ENCODE measurements at places on chromosomes 2 and 18.

DNA sequence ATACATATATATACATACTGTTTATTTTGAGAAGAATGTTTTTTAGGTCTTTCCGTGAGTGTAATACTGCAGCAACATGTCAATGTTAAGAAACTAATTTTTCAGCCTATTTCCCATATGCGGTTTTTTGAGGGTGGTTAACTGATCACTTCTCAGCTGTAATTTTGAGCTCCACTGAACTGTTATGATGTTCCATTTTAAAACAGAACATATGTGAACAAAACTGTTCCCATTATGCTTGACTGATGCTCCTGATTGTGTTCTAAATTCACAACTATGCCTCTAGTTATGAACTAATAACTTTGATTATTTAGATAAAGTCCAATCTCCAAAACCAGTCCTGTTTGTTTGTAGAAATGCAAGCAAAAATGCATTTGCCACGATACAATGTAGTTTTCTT lies 511.2 kb upstream of the FSIP2 start:
- DNase-seq = no peak

GRCh38 chr2:54546923-54547720 lies 91.0 kb downstream of the SPTBN1 start:
- DNase-seq = no peak

- no peak for DNase-seq
Measured at GRCh38 chr2:8255448-8255800, 426.4 kb upstream of the ID2 start.

DNA sequence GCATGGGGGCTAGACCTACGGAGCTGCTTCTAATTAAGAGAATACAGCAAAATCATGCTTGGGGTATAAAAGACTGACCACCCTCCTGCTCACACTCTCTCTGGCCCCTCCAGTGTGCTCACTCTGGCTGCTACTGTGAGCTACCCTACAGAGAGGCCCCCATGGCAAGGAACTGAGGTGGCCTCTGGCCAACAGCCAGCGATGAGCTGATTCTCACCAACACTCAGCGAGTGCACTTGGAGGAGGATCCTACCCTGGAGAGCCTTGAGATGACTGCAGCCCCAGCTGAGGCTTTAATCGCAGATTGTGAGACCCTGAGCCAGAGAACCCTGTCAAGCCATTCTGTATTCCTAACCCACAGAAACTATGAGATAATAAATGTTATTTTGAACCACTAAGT lies 88.2 kb downstream of the GFPT1 start:
- DNase-seq = no peak

DNA sequence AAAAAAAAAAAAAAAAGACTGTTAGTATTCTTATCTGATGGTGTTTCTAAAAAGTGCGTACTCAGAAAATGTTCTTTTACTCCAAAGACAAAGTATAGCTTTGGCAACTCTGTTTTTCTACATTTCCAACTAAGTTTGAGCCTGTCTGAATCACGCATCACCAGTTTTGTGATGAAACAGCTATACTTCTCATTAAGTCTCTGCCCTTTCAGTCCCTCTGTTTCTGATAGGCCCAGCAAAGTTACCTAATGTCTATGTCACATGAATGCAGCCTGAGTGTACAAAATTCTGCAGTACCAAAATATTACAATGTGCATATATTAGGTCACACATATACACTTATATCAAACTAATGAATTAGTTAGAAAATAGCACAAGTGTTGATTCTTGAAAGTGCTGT lies 22.4 kb downstream of the TWSG1 start:
- DNase-seq = no peak

DNA sequence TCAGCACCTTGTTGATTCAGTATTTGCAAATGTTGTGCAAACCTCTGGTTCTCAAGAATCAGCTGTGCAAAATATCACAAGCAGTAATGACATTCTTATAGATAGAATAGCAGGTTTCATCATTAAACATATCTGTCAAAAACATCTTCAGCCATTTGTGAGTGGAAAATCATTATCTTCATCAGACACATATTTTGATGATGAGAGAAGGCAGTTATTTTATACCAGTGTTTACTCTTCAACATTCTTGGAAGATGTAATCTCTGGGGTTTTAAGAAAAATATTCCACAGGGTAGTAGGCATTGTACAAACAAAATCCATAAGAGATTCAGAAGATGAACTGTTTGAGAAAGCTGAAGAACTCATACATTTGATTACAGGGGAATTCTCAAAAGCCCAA lies 64.3 kb downstream of the FSIP2 start:
- no peak for DNase-seq

GRCh38 chr2:27370816-27371620 lies 602 bp downstream of the SNX17 start:
- no peak for DNase-seq

- peak; percentile 45 for DNase-seq
Measured at GRCh38 chr2:174778085-174778981, 14.1 kb upstream of the CHRNA1 start.

DNA sequence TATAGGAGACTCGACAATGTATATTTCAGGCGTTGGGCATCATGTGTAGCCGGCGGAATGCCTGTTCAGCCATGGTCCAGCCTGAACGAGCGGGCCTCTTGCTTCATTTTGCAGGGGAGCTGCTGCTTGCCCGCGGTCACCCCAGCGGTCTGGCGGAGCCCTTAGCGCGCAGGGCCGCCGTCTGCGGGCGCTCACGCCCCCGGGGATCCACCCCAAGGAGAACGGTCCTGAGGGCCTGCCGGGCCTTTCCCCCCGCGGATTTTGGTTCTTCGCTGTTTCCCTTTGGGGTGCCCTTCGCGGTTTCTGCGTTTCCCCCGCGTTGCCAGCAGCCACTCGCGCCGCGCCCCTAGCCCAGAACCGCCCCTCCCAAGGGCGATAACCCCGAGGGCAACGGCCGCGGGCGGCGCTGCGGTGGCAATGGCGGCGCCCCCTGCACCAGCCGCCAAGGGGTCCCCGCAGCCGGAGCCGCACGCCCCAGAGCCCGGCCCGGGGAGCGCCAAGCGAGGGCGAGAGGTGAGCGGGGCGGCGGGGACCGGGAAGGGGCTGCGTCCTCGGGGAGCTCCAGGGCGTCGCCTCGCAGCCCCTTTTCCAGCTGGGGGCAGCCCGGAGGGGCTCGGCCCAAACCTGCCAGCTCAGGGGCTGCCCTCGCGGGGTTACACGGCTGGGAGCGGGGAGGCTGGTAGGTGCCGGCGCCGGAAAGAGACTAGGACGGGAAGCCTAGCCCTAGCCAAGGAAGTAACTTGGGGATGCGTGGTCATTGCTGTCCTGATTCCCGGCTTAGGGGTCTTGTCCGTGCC lies at the start of gene MFSD2B:
MFSD2B (plus strand) TSS at position 406 of the 797 bp plus-strand sequence; CDS start at position 418, 12 bp downstream.
- no peak for DNase-seq

DNA sequence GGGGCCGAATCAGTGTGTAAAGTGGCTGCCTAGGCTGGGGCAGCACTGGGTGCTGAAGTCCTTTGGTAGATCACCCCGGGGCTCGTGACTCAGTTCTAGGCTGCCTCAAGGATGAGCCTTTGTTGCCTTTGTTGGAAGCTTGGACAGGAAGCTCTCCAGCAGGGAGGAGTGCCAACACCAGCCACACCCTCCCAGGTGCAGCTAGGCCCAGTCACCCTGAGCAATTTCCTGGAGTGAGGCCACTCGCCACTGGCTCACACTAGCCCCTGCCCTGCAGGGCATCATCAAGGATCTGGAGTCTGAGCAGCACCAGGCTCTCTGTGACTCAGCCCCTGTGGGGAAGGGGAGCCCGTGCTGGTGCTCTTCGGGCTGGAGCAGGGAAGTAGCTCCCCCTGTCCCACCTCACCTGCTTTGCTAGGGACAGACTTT lies 6.7 kb upstream of the SDC1 start:
- DNase-seq = no peak

GRCh38 chr18:58402951-58403702 lies 225.8 kb downstream of the ALPK2 start:
- no peak for DNase-seq

- DNase-seq = no peak
Measured at GRCh38 chr18:47899107-47899840, 31.2 kb downstream of the SMAD2 start.

DNA sequence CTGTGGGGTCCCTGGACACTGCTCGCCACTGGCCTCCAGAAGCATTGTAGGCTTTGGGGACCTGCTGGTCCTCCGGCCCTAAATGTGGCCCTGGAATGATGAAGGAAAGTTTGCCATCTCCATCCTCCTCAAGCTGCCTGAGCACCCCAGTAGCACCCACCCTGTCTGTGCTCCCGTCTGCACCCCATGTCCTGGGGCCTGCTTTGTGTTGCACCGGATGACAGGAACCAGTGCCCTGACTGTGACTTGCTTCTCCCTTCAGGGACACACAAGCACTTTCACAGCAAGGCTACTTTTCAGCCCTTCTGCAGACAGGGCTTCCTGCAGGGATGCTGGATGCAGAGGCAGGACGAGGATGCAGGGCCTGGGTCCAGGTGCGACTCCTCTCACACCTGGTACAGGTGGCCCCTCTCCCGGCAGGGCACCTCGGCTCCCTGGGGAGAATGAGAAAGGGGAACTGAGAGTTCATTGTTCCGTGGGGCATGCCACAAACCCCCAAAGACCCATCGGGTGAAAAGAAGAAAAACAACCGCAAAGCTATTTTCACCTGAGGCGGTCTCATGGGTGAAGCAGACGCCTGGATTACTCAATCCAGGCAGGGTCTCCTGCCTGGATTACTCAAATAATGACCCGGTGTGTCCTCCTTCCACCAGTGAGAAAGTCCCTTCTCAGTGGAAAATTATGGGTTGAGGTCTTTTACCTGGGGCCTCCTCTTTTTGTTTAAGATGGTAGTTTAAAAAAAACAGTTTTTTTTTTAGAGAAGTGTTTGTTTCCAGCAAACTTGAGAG lies 74.9 kb downstream of the LONRF2 start:
- DNase-seq = no peak

- no peak for DNase-seq
Measured at GRCh38 chr2:74105413-74105812, 42.3 kb downstream of the BOLA3 start.

DNA sequence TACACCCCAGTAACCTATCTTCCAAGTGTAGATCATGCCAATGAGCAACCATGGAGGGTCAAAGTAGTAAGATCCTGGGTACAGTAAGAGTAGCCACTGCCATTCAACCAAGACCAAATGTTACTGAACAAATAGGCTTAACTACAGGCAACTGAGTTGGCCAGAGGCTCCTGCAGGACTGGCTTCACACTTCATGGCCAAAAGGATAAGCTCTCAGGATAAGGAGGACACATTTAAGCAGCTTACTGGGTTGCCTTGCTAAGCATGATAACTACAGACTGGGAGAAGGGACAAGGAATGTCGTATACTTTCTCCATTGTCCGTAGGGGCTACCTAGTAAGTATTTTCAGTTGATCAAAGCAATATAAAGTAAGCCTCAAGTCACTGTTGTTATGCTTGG lies 174.7 kb downstream of the INO80D start:
- DNase-seq = no peak

- DNase-seq = peak; percentile 93
Measured at GRCh38 chr2:112645310-112646101, at the start of gene SLC20A1. Gene SLC20A1, plus strand, starts transcription at chr2:112645939. Its CDS starts 890 bp downstream, at chr2:112646829.

DNA sequence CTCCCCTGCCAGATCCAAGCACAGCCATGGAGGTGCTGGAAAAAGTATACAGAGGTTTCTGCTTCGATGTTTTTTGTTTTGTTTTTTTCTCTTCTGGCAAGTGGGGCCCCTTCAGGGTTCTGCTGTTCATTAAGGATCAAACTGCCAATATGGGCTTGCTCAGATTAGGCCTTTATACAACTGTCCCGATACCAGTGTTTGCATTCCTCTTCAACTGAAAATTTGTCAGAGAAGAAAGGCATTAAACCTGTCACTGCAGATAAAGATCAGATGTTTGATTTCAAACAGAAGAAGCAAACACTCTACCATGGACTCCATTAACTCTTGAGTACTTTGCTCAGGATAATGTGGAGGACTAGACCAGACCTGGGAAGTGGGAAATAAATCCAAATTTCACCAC lies 396.0 kb upstream of the SMIM21 start:
- no peak for DNase-seq

GRCh38 chr2:120245520-120246332 lies 6.9 kb upstream of the RALB start:
- DNase-seq = no peak

GRCh38 chr2:100235581-100235980 lies 86.7 kb downstream of the LONRF2 start:
- no peak for DNase-seq

GRCh38 chr18:55585065-55585919 lies 2.7 kb downstream of the TCF4 start:
- DNase-seq = no peak

- no peak for DNase-seq
Measured at GRCh38 chr2:52732849-52733395, 1034.7 kb upstream of the CHAC2 start.

- DNase-seq = no peak
Measured at GRCh38 chr2:238233625-238234024, 6.2 kb downstream of the HES6 start.

GRCh38 chr2:161586517-161587167 lies 37.6 kb upstream of the SLC4A10 start:
- no peak for DNase-seq

Data from activated CD8-positive, alpha-beta memory T cell treated with anti-CD3 and anti-CD28 coated beads for 48 hours (primary cell).